Ascending aorta (tissue), 2 donors: ENCODE measurements at places on chromosomes 11 and 22. TPM values are rescaled to one million over a fixed set of nuclear protein-coding genes. Genes with fewer than 3 reads are reported as not detected.

Gene IRAG1
- total RNA-seq, result 236 TPM

Gene C11orf91
- not detected for total RNA-seq

Gene CATSPER1
- total RNA-seq, result not detected

Gene TSPO
- total RNA-seq, result 961 TPM

Gene BRSK2
- 9.3 TPM for total RNA-seq

Gene TAGLN
- total RNA-seq, result 6,542 TPM

Gene SLC6A5
- not detected for total RNA-seq

Gene UBASH3B
- total RNA-seq, result 8.5 TPM

Gene BLID
- total RNA-seq, result not detected

Gene MAJIN
- total RNA-seq, result not detected

Gene TPBGL
- total RNA-seq, result not detected

Gene PATZ1
- total RNA-seq, result 28.9 TPM

Gene ADAMTS8
- 0.64 TPM for total RNA-seq

GRCh38 chr11:70633610-70634009, 235.3 kb downstream of the CTTN start:
- DNase-seq, result no peak
- no peak overlapping the region for H3K27ac ChIP-seq
- no peak overlapping the region for H3K4me3 ChIP-seq
- H3K36me3 ChIP-seq, result no peaks in the 10 kb centered on the region
- H3K4me1 ChIP-seq, result no peaks in the 10 kb centered on the region

DNA sequence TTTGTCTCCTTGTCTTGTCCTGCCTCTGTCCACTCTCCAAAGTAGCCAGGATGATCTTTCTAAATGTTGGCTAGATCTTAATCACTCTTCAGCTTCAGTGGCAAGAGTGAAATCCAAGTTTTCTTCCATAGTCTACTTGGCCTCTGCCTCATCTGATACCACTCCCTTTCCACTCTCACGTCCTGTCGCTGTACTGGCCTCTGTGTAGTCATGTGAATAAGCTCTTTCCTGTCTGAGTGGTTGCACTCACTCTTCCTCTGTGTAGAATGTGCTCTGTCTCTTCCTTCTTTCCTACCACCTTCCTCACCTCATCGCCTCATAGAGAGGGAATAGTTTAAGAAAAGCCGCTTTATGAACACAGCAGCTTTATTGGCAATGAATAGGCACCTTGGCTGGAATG, 86.5 kb downstream of the WNT11 start:
- H3K4me3 ChIP-seq, result no peak overlapping the region
- peaks cover 14% of the 10 kb centered on the region for H3K4me1 ChIP-seq
- H3K27ac ChIP-seq, result no peak overlapping the region
- no peaks in the 10 kb centered on the region for H3K27me3 ChIP-seq
- no peaks in the 10 kb centered on the region for H3K36me3 ChIP-seq

DNA sequence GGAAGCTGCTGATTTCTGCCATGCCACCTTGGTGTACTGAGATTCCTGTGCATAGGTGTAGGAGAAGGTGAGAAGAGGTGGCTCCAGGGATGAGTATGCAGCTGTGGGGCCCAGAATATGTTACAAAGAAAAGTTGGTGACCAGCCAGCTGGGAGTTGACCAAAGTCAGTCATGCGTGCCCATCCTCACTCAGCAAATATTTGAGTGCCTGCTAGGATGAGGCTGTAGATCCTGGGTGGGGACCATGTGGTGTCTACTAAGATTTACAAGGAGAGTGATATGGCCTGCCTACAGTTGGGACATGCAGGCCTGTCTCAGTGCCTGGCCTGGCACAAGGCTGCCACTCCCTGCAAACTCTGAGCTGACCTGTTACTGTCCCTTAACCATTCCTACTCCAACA, 19.4 kb downstream of the RNF185 start:
- H3K36me3 ChIP-seq, result peaks cover 15% of the 10 kb centered on the region
- H3K27me3 ChIP-seq, result no peaks in the 10 kb centered on the region
- H3K4me1 ChIP-seq, result peaks cover 32% of the 10 kb centered on the region
- no peak for DNase-seq
- no peak overlapping the region for H3K27ac ChIP-seq

DNA sequence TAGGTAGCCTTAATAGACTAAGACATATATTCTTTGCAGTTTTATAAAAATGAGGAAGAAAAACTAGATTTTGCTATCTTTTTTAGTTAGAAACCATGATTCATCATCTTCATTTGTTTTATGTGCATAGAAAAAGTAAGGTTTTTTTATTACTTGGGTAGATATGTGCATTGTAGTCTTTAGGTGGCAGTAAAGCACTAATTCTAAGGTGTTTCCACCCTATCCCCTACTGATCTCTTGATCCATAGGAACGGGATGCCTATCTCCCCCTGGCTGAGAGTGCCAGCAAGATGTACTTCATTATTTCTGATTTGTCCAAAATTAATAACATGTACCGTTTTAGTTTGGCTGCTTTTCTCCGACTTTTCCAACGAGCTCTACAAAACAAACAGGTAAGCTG, 148.1 kb downstream of the DYNC2H1 start:
- peaks cover 35% of the 10 kb centered on the region for H3K36me3 ChIP-seq
- no peak overlapping the region for H3K4me3 ChIP-seq
- DNase-seq, result no peak
- no peaks in the 10 kb centered on the region for H3K4me1 ChIP-seq
- no peaks in the 10 kb centered on the region for H3K27me3 ChIP-seq
- H3K27ac ChIP-seq, result no peak overlapping the region

- no peak for DNase-seq
- no peak overlapping the region for H3K4me3 ChIP-seq
- no peaks in the 10 kb centered on the region for H3K4me1 ChIP-seq
- no peak overlapping the region for H3K27ac ChIP-seq
Observed at GRCh38 chr11:123760894-123761293, 6.6 kb upstream of the OR6X1 start.

GRCh38 chr11:17699147-17700114, 19.9 kb upstream of the MYOD1 start:
- DNase-seq, result no peak
- H3K4me3 ChIP-seq, result no peak overlapping the region
- no peaks in the 10 kb centered on the region for H3K4me1 ChIP-seq
- peaks cover 6% of the 10 kb centered on the region for H3K27me3 ChIP-seq

GRCh38 chr11:102680945-102681344, 24.6 kb downstream of the MMP27 start:
- no peak for DNase-seq
- no peak overlapping the region for H3K27ac ChIP-seq
- no peak overlapping the region for H3K4me3 ChIP-seq
- H3K27me3 ChIP-seq, result no peaks in the 10 kb centered on the region
- no peaks in the 10 kb centered on the region for H3K36me3 ChIP-seq
- no peaks in the 10 kb centered on the region for H3K4me1 ChIP-seq

- H3K27me3 ChIP-seq, result no peaks in the 10 kb centered on the region
- H3K4me1 ChIP-seq, result no peaks in the 10 kb centered on the region
- no peak overlapping the region for H3K27ac ChIP-seq
- H3K36me3 ChIP-seq, result no peaks in the 10 kb centered on the region
- no peak overlapping the region for H3K4me3 ChIP-seq
- DNase-seq, result no peak
Observed at GRCh38 chr11:69889400-69890318, 70.4 kb upstream of the FGF3 start.

DNA sequence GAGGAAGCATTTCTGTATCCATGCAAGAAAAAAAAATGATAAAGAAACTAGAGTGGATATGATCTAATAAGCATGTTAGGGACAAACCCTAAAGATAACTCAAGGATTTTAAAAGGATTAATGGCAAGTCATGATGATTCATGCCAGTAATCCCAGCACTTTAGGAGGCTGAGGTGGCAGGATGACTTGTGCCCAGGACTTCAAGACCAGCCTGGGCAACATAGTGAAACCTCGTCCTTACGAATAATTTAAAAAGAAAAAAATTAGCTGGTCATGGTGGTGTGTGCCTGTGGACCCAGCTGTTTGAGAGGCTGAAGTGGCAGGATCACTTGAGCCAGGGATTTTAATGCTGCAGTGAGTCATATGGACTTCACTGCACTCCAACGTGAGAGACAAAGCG, 145.5 kb upstream of the BLID start:
- DNase-seq, result no peak
- H3K27me3 ChIP-seq, result no peaks in the 10 kb centered on the region
- no peak overlapping the region for H3K27ac ChIP-seq
- no peak overlapping the region for H3K4me3 ChIP-seq

- no peaks in the 10 kb centered on the region for H3K27me3 ChIP-seq
- H3K4me3 ChIP-seq, result no peak overlapping the region
- no peak for DNase-seq
- H3K27ac ChIP-seq, result no peak overlapping the region
Observed at GRCh38 chr11:123525511-123525918, 95.4 kb downstream of the GRAMD1B start.

DNA sequence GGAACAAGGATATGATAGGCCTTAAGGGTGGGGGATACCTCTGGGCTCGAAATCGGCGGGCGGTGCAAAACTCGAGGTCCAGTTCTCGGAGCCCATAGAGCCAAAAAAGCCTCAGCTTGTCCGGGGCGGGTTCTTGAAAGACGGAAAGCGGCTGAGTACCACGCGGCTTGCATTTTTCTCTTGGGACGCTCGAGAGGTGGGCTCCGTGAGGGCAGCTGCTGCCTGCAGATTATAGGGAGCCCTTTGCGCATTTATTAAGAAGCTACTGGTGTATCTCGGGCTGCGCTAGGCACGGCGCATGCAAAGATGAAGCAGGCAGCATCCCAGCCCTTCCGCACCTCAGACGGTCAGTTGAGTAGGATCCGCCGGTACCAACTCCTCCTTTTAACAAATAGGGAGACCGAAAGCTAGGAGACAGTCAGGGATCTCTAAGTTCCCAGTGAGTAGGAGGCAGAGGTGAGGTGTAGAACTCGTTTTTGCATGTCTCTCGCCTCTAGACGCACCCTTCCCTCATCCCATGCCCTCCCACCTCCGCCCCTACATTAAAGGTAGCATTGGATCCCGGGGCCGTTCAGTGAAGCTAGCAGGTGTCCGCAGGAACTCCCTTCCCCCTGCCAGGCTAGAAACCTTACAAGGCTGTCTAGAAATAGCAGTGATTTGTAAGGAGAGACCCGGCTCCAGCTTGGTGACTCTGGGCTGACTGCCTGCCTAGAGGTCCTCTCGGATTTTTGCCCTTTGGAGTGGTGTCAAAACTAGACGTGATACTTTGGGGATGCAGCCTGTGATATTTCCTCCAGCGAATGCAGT, 768 bp downstream of the LDHA start:
- peak; percentile 72 for DNase-seq
- H3K4me3 ChIP-seq, result peak overlapping the region; percentile 85
- H3K27ac ChIP-seq, result peak overlapping the region; percentile 94
- H3K27me3 ChIP-seq, result no peaks in the 10 kb centered on the region

DNA sequence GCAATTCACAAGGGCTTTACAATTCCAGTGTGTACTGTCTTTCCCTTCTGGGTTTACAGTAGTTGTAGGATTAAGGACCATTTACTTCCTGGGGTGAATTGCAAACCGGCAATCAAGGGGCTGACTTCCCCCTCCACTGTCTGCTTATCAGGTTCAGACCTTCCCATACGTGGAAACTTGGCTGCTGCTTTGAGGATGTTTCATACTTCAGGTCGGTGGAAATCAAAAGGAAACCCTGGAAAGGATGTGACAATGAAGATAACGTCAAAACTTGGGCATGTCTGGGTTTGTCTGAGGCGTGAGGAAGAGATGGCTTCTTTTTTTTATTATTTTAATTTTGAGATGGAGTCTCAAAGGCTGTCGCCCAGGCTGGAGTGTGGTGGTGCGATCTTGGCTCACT, 2.1 kb upstream of the RTCB start:
- H3K27me3 ChIP-seq, result no peaks in the 10 kb centered on the region
- no peaks in the 10 kb centered on the region for H3K36me3 ChIP-seq
- no peak overlapping the region for H3K4me3 ChIP-seq
- H3K4me1 ChIP-seq, result peaks cover 15% of the 10 kb centered on the region
- DNase-seq, result no peak

GRCh38 chr11:126310200-126310991, 6.5 kb downstream of the DCPS start:
- H3K4me1 ChIP-seq, result no peaks in the 10 kb centered on the region
- H3K27ac ChIP-seq, result no peak overlapping the region
- H3K27me3 ChIP-seq, result no peaks in the 10 kb centered on the region
- no peak overlapping the region for H3K4me3 ChIP-seq
- peaks cover 3% of the 10 kb centered on the region for H3K36me3 ChIP-seq

DNA sequence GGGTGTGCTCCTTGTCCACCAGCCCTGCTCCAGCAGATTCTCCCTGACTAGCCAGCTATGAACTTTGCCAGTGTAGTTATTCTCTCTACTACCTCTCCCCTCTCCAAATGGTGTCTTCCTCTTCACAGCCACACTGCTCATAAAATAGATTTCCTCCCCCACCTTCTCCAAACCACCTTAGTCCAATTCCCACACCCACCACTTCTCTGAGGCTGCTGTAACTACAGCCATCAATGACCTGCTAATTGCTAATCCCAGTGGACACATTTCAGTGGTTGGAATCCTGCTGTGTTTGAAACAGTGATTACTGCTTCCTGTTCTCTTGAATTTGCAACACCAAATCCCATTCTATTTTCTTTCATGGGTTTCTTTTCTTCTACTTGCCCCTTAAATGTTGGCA, 23.4 kb downstream of the SYT9 start:
- no peaks in the 10 kb centered on the region for H3K4me1 ChIP-seq
- H3K27me3 ChIP-seq, result no peaks in the 10 kb centered on the region
- no peak for DNase-seq
- H3K36me3 ChIP-seq, result no peaks in the 10 kb centered on the region
- H3K27ac ChIP-seq, result no peak overlapping the region

- DNase-seq, result peak; percentile 91
- H3K36me3 ChIP-seq, result peaks cover 12% of the 10 kb centered on the region
- H3K27ac ChIP-seq, result peak overlapping the region; percentile 67
- no peak overlapping the region for H3K4me3 ChIP-seq
- H3K4me1 ChIP-seq, result peaks cover 4% of the 10 kb centered on the region
Observed at GRCh38 chr11:107799218-107799859, 59.2 kb downstream of the SLC35F2 start.

- H3K27ac ChIP-seq, result no peak overlapping the region
- H3K36me3 ChIP-seq, result no peaks in the 10 kb centered on the region
- H3K4me1 ChIP-seq, result no peaks in the 10 kb centered on the region
- no peaks in the 10 kb centered on the region for H3K27me3 ChIP-seq
- DNase-seq, result no peak
Observed at GRCh38 chr11:17552392-17553248, 5.6 kb downstream of the OTOG start.

DNA sequence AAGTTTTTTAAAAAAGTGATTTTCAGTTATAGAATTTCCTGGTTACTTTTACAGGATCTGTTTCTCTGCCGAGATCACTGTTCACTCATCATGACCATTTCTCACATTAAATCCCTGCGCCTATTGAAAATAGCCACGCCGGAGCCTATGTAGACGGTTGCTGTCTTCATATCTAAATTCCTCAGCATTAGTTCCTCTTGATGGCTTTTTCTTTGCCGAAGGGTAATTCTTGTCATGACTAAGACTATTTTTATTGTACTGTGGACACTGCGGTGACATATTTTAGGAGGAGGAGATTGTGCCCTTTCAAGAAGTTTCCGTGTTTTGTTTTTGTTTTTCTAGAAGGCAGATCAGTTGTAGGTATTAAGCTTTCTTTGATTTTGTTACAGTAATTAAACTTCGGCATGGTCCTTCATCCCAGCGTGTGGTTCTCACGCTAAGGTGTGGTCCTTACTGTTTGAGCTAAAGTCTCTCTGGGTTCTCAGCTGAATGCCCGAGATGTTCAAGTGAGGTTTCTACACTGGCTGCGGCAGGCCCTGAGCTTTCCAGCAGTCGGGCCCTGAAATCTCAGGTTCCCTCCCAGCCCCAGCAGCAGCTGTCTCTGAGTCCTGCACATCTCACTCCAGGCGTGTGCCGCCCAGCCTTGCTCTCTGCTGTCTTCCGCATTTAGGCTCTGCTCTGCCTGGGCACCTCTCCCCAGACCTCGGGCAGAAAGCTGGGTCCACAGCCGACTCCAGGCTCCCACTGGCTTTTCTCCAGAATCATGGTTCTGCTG, 1110.5 kb downstream of the TBC1D22A start:
- no peak for DNase-seq
- no peaks in the 10 kb centered on the region for H3K27me3 ChIP-seq
- H3K36me3 ChIP-seq, result no peaks in the 10 kb centered on the region
- H3K27ac ChIP-seq, result no peak overlapping the region
- no peak overlapping the region for H3K4me3 ChIP-seq
